Omental fat pad (tissue), 4 donors: ENCODE measurements at places on chromosomes 16 and 17. TPM values are rescaled to one million over a fixed set of nuclear protein-coding genes. Genes with fewer than 3 reads are reported as not detected.

CACNA1G gene
- 0.32 TPM for total RNA-seq

PERCC1 gene
- total RNA-seq = not detected

XAF1 gene
- total RNA-seq = 201 TPM

SPIRE2 gene
- total RNA-seq = 4.8 TPM
